ENCODE measurements at places on chromosomes 16 and 17.

DNA sequence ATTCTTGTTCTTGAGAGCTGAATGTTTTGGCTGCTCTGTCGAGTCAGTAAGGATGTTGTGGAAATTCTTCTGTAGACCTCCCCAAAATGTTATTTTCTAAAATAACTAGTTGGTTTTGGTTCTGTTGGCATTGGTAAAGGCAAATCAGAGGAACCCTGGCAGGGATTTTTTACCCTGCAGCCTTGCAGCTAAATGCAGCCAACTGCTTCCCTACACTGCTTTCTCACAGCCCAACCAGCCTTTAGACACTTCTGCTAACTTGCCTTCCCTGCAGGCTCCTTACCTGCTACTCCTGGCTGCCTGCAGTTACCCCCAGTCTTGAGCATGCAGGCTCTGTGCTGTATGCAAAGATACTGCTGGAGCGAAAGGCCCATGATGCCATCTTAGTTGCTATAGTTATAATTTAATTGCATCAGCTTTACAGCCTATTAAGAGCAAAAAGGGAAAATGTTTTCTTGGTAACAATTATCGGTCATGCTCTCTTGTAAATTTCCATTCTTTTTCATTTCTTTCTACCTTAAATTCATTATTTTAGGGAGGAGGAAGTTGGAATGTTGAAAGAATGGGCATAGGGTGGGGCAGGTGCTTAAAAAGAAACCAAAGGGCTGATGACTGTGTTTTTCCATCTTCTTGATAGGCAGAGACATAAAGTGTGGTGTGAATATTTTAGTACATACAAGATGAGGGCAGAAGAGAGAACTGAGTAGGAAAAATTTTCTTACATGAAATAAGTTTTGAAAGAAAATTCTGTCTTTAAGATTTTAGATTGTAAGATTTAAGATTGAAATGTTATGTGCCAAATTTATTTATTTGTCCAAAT is 20.0 kb downstream of the NUP93 start:
- DNase-seq, result no peak

GRCh38 chr17:67018471-67019434 is 25.6 kb upstream of the CACNG1 start:
- DNase-seq, result no peak

DNA sequence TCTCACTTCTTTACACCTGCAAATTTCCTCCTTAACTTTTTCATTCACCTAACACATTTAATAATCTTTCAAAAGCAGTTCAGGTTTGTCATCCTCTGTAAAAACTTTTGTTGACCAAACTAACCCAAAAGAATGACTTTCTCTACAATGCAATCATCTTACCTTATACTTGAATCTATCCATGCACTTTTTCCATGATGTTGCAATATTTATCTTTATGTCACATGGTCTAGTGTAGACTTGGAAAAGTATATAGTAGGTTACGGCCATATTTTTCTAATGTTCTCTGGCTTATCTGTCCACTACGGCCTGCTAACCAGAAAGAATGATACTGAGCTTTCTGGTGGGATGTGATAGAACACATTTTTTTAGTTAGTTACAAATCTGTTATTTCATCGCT is 431.0 kb upstream of the SOX9 start:
- DNase-seq, result no peak

DNA sequence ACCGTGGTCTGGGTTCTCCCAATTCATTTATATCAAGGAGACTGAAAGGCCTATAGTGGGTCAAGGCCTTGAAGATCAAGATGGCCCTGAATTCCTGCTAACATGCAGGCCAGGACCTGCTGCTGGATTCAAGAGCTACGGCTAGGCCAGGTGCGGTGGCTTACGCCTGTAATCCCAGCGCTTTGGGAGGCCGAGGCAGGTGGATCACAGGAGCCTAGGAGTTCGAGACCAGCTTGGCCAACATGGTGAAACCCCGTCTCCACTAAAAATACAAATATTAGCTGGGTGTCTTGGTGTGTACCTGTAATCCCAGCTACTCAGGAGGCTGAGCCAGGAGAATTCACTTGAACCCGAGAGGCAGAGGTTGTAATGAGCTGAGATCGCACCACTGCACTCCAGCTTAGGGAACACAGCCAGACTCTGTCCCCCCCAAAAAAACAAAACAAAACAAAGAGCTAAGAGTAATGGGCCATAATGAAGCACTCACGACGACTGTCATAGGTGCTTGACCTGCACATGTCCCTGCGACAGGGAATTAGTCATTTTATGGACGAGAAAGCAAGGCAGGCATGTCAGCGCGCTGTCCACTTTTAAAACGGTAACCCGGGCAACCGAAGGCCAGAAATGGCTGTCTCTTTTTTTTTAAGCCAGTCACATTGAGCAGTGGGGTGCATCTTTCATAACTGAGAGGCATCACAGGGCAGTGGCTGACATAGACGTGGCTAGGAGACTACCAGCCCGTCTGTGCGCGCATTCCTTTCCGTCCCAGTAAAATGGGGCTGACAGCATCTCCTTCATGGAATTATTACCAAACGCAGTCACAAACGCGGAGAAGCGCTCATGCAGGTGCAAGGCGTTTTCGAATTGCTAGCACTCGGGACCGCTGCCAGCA is 1.0 kb upstream of the FBRS start:
- DNase-seq, result no peak

DNA sequence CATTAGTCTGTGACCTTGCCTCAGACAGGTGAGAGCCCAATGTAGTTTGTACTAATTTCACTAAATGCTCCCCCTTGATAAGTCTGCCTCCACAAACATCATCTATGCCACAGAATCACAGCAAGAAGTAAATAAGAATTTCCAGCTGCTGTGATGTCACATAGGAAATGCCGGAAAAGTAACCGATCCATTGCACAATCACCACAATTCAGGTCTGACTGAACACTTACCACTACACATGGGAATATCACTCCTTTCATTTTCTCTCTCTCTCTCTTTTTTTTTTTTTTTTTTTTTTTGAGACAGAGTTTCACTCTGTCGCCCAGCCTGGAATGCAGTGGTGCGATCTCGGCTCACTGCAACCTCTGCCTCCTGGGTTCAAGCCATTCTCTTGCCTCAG is 79.0 kb upstream of the CDH11 start:
- DNase-seq, result no peak
